HAP-1 (cell line): ENCODE measurements at places on chromosomes 1 and 21.

DNA sequence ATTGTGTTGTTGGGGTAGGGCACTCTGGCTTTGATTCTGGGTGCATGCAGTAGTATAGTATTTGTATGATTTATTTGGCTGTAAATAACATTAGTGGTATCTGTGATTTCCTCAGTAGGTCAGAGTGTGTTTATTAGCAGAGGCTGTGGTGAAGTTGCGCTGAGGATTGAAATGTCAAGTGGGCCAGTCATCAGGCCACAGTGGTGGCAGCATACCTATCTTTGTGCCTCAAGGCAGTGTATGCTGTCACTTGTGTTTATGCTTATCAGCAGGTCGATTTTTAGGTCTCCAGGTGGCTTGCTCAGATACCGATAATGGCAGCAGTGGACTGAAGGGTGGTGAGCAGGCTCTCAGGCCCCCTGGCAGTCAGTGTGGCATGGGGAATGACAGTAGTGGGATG is 11.3 kb downstream of the LY9 start:
- no peak for DNase-seq

DNA sequence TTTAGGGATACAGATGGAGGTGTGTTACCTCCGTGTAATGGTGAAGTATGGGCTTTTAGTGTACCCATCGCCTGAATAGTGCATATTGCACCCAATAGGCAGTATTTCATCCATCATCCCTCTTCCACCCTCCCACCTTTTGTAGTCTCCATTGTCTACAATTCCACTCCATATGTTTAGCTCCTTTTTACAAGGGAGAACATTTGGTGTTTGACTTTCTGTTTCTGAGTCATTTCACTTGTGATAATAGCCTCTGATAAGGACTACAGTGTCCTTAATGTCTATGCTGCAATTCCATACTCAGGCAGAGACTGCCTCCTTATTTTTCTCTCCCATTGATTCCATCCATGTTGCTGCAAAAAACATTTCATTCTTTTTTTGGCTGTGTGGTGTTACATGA is 48.7 kb downstream of the OVGP1 start:
- no peak for DNase-seq

- DNase-seq: no peak
These were observed 154.3 kb upstream of the ZNF648 start for GRCh38 chr1:182215764-182216163.

DNA sequence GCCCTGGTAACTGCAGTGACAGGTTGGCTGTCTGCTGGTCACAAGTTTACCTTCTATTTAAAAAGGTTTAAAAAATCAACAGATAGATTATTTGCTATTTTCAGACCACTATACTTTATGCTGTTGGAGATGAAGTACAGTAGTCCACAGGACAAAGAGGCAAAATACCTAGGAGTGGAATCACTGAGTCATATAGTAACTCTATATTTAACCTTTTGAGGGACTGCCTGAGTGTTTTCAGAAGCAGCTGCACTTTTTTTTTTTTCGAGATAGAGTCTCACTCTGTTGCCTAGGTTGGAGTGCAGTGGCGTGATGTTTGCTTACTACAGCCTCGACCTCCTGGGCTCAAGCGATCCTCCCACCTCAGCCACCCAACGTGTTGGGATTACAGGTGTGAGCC is 11.7 kb downstream of the CNIH4 start:
- no peak for DNase-seq

DNA sequence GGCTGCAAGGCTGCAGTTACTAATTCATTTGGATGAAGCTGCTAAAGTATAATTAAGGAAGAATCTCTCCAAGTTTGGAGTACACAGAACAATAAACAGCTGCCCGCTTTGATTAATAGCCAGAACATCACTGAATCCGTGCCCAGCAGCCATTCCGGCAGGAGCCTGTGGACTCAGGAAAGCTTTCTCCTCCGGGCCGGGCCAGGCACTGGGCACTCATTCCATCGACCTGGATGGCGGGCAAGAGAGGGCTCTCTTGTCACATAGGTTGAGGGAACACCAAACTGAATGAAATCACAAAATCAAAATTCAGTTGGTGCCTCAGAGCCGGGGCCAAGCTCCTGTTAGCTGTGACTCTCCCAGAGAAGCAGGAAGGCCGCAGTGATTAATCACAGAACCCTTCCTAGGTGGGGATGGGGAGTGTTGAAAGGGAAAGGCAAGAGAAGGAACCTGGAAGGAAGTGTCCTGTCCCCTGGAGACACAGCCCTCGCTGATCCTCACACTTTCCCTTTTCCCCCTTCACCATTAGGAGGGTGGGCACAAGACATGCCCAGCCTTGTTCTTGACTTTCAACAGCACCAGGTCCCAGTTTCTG is 306.7 kb downstream of the NPHP4 start:
- DNase-seq: no peak

DNA sequence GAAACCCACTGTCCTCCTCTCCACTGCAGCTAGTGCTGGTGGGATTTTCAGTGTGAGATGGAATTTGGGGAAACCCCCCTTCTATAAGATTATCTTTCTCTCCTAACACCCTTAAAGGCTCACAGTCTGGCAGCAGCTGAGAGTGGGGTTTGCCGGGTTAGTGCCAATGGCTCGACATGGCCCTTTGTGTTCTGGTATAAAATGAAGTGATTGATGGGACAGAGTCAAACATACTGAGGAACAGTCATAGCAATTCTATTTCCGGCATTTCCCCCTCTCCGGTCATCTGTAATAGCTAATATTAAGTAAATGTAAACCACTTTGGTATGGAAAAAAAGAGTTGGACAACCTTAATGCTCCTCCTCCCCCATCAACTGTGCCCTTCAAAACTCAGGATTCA is 37.6 kb downstream of the TFF3 start:
- no peak for DNase-seq
